ENCODE measurements at places on chromosomes 7 and 10. TPM values are rescaled to one million over a fixed set of nuclear protein-coding genes. Genes with fewer than 3 reads are reported as not detected.

GRCh38 chr10:80598084-80598798, 60.5 kb downstream of the SH2D4B start:
- no peak for DNase-seq

GRCh38 chr10:60605476-60605875, 172.8 kb upstream of the CDK1 start:
- no peak for DNase-seq

GRCh38 chr7:25253714-25254113, 25.4 kb upstream of the NPVF start:
- DNase-seq = no peak

- DNase-seq = no peak
Observed at GRCh38 chr10:1920941-1921340, 183.6 kb upstream of the ADARB2 start.

DNA sequence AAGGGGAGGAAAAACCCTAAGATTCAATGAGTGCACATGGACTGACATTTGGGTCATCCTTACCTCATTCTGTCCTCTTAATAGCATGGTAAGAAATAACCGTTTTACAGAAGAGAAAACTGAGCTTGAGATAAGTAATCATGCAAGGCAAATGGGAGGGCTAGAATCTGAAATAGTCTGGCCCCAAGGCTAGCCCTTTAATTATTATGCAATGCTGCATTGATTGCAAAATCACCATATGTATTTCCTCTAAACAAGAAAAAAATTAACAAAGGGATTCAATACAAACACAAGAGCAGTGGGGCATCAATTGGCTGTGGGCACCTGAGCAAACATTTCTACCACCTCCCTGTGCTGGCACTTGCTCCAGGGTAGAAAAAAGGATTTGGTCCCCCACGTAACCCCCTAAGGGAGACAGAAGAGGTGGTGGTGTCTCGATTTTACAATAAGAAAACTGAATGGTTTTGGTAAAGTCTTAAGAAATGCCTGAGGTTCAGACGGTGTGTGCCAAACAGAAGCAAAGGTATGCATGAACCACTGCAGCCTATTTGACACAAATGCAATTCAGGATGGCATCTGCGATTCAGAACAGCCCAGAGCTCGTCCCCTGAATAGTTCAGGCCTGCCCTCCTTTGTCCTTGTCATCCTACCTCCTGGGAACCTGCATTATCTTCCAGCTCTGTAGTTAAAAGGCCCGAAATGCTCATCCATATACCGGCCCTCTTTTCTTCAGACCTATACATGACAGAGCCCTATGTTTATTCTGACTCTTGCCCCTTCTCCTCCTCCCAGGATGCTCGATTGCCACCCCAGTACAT, 23.6 kb downstream of the PIP4K2A start:
- DNase-seq = no peak

DNA2 gene
- total RNA-seq = 36.6 TPM

- no peak for DNase-seq
Observed at GRCh38 chr10:10901906-10902305, 115.8 kb upstream of the CELF2 start.

- no peak for DNase-seq
Observed at GRCh38 chr10:123157210-123157609, 3.0 kb downstream of the BUB3 start.

GRCh38 chr7:1242606-1243289, 10.1 kb downstream of the UNCX start:
- DNase-seq = no peak

- DNase-seq = no peak
Observed at GRCh38 chr7:128879461-128879938, 16.8 kb downstream of the ATP6V1F start.

All from Daoy (cell line).